ENCODE measurements at places on chromosomes 16 and 17. TPM values are rescaled to one million over a fixed set of nuclear protein-coding genes. Genes with fewer than 3 reads are reported as not detected.

The GDPD1 gene
- 0.40 TPM for polyA plus RNA-seq

The TBL3 gene
- 51.6 TPM for polyA plus RNA-seq

The MT1X gene
- 4,054 TPM for polyA plus RNA-seq

DNA sequence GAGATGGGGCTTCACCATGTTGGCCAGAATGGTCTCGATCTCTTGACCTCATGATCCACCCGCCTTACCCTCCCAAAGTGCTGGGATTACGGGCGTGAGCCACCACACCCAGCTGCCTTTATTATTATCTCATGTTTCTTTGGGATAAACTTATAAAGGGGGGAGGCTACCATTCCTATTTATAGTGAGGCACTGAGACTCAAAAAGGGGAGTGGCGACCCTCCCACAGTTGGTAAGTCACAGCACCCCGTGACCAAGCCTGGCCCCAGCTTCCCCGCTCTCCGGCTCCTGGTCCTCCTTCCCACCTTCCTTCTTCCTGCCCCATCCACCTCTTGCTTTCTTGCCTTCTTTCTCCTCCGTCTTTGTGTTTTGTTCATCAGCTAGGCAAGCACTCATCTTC lies 5.2 kb downstream of the MYH3 start:
- no peak for DNase-seq
- H3K27ac ChIP-seq, result no peak overlapping the region
- H3K27me3 ChIP-seq, result no peaks in the 10 kb centered on the region
- H3K4me3 ChIP-seq, result no peak overlapping the region
- peaks cover 25% of the 10 kb centered on the region for H3K36me3 ChIP-seq

DNA sequence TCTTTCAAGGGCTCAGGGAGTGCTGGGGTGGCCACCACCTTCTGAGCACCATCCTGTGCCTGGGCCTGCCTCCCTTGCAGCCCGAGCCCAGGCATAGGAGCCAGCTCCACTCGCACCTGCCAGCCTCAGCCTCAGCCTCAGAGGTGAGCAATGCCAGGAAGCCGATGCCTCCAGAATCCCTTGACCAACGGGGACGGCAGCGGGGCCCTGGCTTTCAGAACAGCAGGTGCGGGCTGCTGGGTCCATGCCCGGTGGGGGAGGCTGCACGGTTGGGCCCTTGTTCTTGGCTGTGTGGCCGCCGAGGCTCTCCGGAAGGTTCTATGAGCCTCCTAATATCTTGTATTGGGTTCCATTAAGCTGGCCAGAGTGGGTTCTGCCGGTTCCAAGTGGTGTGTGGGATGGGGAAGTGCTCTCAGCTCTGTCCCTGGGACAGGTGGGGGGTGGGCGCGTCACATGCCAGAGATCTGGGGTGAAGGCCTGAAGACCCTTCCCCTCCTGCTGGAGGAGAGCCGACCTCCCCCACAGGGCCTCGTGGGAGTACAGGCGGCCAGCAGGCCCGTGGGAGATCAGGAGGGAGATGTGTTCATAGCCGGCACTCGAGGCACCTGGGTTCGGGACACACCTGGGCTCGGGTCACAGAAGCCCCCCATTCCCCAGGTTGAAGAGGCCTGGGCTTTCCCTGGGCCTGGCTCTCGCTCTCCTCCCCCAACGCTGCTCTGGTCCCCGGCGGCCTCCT lies 27.0 kb downstream of the NPTX1 start:
- H3K4me3 ChIP-seq, result no peak overlapping the region
- no peak overlapping the region for H3K27ac ChIP-seq
- DNase-seq, result no peak
- no peaks in the 10 kb centered on the region for H3K36me3 ChIP-seq
- no peaks in the 10 kb centered on the region for H3K27me3 ChIP-seq

DNA sequence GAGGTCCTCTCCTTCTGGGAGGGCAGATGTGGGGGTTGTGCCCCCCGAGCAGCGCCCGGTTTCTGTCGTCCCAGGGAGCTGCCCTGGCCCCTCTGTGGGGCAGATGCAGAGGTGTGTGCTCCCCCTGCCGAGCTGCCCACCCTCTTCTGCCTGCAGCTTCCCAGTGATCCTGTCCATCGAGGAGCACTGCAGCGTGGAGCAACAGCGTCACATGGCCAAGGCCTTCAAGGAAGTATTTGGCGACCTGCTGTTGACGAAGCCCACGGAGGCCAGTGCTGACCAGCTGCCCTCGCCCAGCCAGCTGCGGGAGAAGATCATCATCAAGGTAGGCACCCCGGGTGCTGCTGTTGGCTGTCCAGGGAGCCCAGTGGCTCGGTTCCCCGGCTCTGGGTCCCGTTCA lies 110.8 kb downstream of the SDR42E1 start:
- no peak overlapping the region for H3K4me3 ChIP-seq
- H3K36me3 ChIP-seq, result no peaks in the 10 kb centered on the region
- no peak for DNase-seq
- no peaks in the 10 kb centered on the region for H3K4me1 ChIP-seq
- H3K27ac ChIP-seq, result no peak overlapping the region
- no peaks in the 10 kb centered on the region for H3K27me3 ChIP-seq

- no peaks in the 10 kb centered on the region for H3K27me3 ChIP-seq
- peak overlapping the region; percentile 88 for H3K27ac ChIP-seq
- peaks cover 86% of the 10 kb centered on the region for H3K4me1 ChIP-seq
- H3K4me3 ChIP-seq, result no peak overlapping the region
These were observed 26.7 kb upstream of the ERN1 start for GRCh38 chr17:64156670-64157069.

DNA sequence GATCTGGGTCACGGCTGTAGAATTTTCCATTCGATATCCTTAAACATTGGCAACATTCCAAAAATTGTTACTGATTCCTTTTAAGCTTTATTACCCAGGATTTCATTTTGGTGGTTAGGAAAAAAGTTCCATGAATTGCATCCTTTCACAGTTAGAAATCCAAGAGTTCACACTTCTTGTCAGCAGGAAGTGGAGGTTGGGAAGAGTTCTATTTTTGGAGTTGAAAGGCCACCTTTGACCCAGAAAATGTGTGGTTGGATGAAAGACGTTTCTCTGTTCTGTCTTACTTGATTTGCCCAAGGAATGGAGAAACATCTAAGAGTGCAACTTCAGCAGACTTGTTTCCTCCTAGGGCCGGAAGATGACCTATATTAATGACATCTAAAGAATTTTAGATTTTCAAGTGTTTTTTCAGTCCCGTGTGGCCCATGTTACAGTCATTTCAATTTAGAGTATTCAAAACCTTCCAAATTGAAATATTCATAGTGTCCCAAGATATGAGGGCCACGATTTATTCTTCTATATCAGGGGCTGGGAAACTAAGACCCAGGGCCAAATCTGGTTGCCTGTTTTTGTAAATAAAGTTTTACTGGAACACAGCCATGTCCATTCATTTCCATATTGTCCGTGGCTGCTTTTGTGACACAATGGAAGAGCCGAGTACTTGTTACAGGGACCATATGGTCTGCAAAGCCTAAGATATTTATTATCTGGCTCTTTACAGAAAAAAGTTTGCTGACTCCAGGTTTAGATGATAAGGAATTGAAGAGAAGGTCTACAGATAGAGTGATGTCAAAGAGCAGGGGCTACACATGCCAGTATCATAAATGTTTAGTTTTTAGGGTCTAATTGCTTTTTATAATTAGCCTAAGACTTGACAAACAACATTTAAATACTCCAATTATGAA lies 50.2 kb downstream of the CDK5R1 start:
- H3K4me1 ChIP-seq, result peaks cover 4% of the 10 kb centered on the region
- no peaks in the 10 kb centered on the region for H3K27me3 ChIP-seq
- H3K36me3 ChIP-seq, result no peaks in the 10 kb centered on the region
- H3K4me3 ChIP-seq, result no peak overlapping the region

- H3K27ac ChIP-seq, result peak overlapping the region; percentile 79
- H3K27me3 ChIP-seq, result no peaks in the 10 kb centered on the region
- no peaks in the 10 kb centered on the region for H3K36me3 ChIP-seq
- peak; percentile 45 for DNase-seq
- peak overlapping the region; percentile 39 for H3K4me3 ChIP-seq
These were observed 678.9 kb downstream of the WWOX start for GRCh38 chr16:78778101-78779004.

GRCh38 chr17:18961634-18962493 lies 9.9 kb downstream of the SLC5A10 start:
- H3K4me1 ChIP-seq, result no peaks in the 10 kb centered on the region
- H3K36me3 ChIP-seq, result no peaks in the 10 kb centered on the region
- no peak overlapping the region for H3K27ac ChIP-seq
- H3K27me3 ChIP-seq, result no peaks in the 10 kb centered on the region

GRCh38 chr16:52573365-52574299 lies 26.7 kb upstream of the TOX3 start:
- no peaks in the 10 kb centered on the region for H3K4me1 ChIP-seq
- H3K36me3 ChIP-seq, result no peaks in the 10 kb centered on the region
- H3K27me3 ChIP-seq, result no peaks in the 10 kb centered on the region
- H3K4me3 ChIP-seq, result no peak overlapping the region

All from psoas muscle (tissue), 8 donors.